ENCODE measurements at places on chromosomes 7 and 10. TPM values are rescaled to one million over a fixed set of nuclear protein-coding genes. Genes with fewer than 3 reads are reported as not detected.

TMEM26 gene
- 0.07 TPM for total RNA-seq

TNPO3 gene
- 45.6 TPM for total RNA-seq

CNTNAP2 gene
- total RNA-seq: not detected

RTKN2 gene
- 0.88 TPM for total RNA-seq

CRCP gene
- total RNA-seq: 28.1 TPM

BAG3 gene
- total RNA-seq: 140 TPM

CLDN12 gene
- total RNA-seq: 21.3 TPM

EVX1 gene
- not detected for total RNA-seq

GARIN1A gene
- 0.45 TPM for total RNA-seq

AKR1C8 gene
- total RNA-seq: 0.42 TPM

CHAT gene
- total RNA-seq: not detected

MUC3A gene
- total RNA-seq: 17.8 TPM

CAMK2B gene
- total RNA-seq: 0.27 TPM

TYSND1 gene
- 20.1 TPM for total RNA-seq

TMEM270 gene
- not detected for total RNA-seq

CARD11 gene
- 1.8 TPM for total RNA-seq

TMEM176B gene
- 0.12 TPM for total RNA-seq

ITPRID1 gene
- not detected for total RNA-seq

NXPH1 gene
- not detected for total RNA-seq

TACR2 gene
- 0.33 TPM for total RNA-seq

MINDY4 gene
- 3.1 TPM for total RNA-seq

CALY gene
- 0.54 TPM for total RNA-seq

MGAM2 gene
- total RNA-seq: 0.01 TPM

TMEM229A gene
- total RNA-seq: not detected

PDZD7 gene
- 1.4 TPM for total RNA-seq

HOXA9 gene
- total RNA-seq: 0.63 TPM

ICA1 gene
- 0.90 TPM for total RNA-seq

CYP3A7 gene
- total RNA-seq: not detected

GPC2 gene
- total RNA-seq: 0.92 TPM
